ENCODE measurements at places on chromosomes 2 and 18.

DNA sequence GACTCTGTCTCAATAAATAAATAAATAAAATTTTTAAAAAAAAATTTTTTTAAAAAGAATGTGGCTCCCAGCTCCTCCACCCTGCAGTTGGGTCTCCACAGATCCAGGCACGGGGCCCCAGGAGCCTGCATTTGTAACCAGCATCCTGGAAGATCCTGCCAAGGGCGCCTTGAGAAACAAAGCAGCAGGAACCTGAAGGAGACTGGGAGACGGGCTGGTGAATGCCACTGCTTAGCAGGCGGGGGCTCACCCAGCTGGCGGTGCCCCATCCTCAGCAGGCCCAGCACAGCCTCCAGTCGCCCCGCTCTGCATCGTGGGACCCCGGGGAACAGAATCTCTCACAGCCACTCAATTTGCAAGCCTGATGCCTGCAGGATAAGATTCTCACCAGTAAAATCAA, 187.5 kb upstream of the SALL3 start:
- DNase-seq = peak; percentile 45

DNA sequence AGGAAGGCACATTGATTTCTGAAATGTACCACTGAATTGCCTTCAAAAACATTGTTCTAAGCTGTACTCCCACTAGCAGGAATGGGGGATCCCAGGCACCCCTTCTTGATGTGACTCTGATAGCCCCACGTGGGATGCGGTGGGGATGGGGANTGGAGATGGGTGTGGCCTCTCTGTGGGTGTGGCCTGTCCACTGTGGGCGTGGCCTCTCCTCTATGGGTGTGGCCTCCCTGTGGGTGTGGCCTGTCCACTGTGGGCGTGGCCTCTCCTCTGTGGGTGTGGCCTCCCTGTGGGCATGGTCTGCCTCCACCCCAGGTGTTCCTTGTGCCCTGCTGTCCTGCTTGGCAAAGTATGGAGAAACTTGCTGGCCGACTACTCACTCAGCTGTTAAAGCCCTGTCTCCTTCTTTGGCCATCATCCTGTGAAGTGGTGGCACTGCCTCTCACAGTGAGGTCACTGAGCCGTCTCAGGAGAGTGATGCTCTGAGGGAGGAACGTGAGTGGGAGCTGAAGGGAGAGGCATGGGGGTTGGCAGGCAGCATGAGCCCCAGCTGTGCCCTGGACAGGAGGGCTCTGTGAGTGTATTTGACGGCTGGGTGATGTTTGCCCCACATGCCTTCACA, 6.7 kb upstream of the PARD6G start:
- DNase-seq = peak; percentile 78

DNA sequence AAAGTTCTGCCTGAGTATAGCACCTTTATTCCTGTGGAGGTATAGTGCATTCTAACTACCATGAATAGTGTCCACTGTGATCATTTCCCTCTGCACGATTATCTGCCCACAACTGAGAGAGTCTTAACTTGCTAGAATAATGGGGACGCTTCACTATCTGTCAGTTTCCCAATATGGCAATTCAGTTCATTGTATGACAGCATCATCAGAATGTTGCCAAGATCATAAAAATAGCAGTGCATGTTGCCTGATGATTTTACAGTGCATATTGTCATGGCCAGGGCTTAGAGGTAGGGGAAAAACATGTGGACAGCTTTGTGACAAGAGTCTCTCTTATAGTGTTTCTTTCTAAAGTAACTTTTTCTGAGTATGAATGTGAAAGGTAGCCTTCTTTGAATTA, 6.1 kb downstream of the RASGRP3 start:
- DNase-seq = no peak

- no peak for DNase-seq
Observed at GRCh38 chr2:226893216-226893615, 57.4 kb downstream of the RHBDD1 start.

GRCh38 chr2:151083856-151084795, 177.5 kb downstream of the RBM43 start:
- no peak for DNase-seq

DNA sequence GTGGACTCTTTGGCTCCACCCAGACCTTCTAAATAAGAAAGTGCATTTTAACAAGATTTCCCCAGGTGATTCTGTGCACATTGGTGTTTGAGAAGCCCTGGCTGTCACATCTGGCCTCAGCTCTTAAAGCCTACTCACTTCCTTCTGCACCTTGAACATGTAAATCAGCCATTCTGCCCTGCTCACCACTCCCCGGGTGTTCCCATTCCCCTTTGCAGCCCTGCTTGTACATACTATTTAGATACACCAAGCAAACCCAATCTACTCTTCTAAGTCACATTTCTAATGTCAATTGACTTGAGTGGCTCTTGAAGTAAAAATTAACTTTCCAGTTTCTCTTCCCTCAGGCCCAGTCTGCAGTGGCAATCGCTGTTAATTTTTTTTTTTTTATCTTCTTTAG, 13.1 kb upstream of the SCN1A start:
- no peak for DNase-seq

DNA sequence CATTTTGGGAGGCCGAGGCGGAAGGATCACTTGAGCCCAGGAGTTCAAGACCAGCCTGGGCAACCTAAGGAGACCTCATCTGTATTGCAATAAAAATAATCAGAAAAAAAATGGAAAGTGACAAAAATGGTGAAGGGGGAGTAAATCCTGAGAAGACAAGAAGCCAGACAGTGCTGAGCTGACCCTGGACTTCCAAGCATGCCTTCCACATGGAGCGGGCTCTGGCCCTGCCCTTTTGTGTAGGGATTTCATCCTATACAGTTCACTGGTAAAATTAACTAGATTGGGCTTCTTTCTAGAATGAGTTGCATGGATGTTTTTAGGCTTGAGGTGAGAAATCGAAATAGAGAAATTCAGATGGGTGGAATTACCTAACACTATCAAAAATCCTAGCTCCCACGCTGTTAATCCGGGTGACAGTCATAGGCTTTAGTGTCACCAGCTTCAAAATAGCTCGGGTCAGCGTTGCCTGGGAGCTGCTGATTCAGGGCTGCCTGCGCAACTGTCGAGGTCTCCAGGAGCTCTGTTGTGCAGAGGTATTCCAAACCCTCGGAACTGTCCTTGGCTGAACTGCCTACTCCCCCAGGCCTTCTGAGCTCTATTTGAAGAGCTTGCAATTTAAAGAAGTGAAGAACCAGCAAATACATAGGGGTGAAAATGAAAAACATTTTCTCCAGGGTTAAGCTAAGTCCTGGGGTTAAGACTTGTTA, 21.5 kb upstream of the ZNF532 start:
- DNase-seq = no peak

DNA sequence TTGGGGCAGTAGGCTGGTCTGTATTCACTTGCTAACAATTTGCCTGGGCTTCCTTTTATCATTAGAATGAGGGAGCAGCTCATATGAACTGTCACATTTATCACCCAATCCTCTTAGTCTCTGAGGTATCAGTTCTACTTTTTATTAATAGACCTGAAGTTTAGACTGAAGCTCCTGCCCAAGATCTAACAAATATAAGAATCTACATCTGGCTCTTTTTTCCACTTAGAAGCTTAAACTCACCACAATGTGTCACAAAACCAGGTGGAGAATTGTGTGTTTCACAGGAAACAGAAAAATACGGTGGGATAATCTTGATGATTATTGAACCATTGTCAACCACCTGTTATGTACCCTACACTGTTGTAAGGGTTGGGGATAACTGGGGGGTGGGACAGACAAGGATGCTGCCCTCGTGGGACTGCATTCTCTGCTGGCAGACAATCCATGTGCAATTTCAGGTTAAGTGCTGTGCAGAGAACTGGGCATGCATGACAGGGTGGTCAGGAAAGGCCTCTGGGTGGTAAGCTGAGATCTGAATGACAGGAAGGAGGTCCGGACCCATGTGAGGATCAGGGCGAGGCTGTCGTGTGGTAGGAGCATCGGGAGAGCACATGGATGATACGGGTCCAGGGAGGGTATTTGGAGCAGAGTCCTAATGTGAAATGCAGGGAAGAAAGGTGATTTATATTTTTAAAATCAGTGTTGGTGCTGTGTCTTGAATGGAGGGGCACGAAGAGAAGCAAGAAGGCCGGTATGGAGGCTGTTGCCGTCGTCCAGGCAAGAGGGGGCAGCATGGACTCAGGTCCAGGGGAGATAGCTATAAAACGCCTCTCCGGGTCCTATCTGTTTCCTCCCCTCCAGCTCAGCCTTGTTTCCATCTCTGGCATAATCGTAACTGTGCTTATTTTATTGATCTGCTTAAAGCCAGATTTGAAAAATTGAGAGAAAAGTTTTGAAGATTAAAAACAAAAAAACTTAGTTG, 17.6 kb downstream of the MYL12B start:
- DNase-seq = no peak
